ENCODE measurements at places on chromosomes 7 and 10.

- no peak overlapping the region for H3K4me3 ChIP-seq
- H3K27ac ChIP-seq, result no peak overlapping the region
- H3K27me3 ChIP-seq, result no peaks in the 10 kb centered on the region
- no peaks in the 10 kb centered on the region for H3K36me3 ChIP-seq
Observed at GRCh38 chr10:70605161-70605560, 2.6 kb upstream of the PRF1 start.

- H3K27me3 ChIP-seq, result no peaks in the 10 kb centered on the region
- no peak overlapping the region for H3K27ac ChIP-seq
- DNase-seq, result no peak
- 0 out of 2 replicates have a peak, but pooled peaks cover 7% of the 10 kb centered on the region for H3K4me1 ChIP-seq
Observed at GRCh38 chr10:95377950-95378349, 87.1 kb upstream of the PDLIM1 start.

DNA sequence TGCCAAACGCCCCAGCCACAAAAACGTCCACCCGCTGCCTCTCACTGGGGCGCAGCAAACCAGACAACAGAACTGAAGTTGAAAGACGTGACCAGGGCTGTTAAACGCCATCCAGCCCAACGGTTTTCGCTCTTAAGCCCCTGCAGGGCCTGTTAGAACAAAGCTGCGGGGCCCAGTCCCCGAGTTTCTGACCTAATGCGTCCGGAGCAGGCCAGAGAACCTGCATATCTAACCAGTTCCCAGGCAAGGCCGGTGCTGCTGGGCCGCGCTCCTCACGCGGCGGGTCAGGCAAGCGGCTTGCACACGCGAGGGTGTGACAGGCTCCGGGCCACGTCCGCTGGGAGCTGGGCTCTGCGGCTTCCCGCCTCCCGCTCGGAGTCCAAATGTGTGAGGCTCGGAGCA lies 87.0 kb downstream of the PTPRN2 start:
- peak overlapping the region; percentile 52 for H3K27ac ChIP-seq
- H3K27me3 ChIP-seq, result no peaks in the 10 kb centered on the region
- no peak overlapping the region for H3K4me3 ChIP-seq

DNA sequence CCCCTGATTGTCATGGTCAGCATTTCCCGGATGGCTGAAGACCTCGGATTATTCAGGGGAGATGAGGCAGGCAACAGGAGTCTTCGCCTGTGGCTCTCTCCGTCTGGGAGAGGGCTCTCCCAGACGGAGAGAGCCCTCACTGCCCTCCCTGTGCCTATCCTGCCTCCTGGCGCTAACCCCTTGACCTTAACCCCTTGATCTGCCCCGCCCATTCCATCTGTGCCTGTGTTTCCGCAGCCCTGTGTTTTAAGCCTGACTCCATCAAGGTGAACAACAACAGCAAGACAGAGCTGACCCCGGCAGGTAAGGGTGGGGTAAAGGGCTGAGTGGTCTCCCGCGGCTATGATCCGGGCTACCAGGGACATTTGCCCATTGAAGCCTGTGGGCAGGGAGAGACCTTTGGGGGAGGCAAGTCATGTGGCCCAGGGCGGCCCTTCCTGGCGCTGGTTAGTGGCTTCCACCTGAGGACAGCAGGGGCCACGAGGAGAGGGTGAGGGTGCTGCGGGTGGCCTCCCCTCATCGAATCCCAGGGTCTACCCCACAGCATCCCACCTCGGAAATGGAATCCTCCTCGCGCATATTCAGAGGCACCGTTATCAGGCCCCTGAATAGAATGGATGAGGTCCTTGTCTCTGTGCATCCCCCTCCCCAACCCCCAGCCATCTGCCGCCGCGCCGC lies 4.2 kb upstream of the MUC12 start:
- peak overlapping the region; percentile 89 for H3K4me3 ChIP-seq
- H3K27ac ChIP-seq, result peak overlapping the region; percentile 59
- peak; percentile 74 for DNase-seq
- H3K4me1 ChIP-seq, result peaks cover 38% of the 10 kb centered on the region
- H3K27me3 ChIP-seq, result peaks cover 20% of the 10 kb centered on the region

GRCh38 chr10:73559590-73559989 lies 31.6 kb downstream of the USP54 start:
- no peak for DNase-seq
- H3K4me1 ChIP-seq, result no peaks in the 10 kb centered on the region
- no peak overlapping the region for H3K27ac ChIP-seq
- no peak overlapping the region for H3K4me3 ChIP-seq
- H3K27me3 ChIP-seq, result no peaks in the 10 kb centered on the region
